NCI-H446 (cell line): ENCODE measurements at places on chromosomes 6 and 20.

DNA sequence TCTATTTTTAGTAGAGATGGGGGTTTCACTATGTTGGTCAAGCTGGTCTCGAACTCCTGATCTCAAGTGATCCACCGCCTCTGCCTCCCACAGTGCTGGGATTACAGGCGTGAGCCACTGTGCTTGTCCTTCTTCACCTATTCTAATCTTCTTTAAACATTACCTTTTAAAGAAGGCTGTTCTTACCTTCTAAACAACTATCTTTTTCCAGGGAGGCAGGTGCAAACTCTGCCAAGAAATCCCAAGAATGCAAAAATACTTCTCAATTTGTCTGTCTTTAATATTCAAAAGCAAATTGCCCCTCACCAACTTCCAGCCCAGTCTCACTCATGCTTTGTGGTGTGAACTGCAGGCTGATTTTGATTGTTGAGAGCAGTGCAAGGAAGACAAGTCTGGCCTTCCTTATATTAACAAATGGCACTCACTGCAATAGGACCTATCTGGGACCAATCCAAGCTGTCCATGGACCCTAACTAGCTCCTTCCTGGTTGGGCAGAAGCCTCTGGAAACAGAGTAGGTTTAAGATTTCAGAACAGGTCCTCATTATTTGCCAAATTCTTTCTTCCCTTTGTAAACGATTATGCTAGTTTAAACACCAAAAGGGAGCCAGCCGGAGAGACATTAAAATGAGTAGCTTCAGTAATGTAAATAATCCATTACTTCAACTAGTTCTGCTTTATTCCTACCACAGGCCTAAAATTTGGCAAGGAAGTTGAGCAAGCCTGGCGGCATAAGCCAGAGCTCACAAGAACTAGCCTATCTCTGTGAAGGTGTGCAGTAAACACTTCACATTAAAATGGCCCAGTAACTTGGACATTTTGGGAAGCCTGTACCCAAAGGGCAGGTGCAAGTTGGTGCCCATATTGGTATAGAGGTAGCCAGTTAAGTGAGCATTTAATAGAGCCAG lies 1.6 kb downstream of the SCAND1 start:
- DNase-seq = no peak

- no peak for DNase-seq
Measured at GRCh38 chr6:78243519-78243918, 590.7 kb downstream of the MEI4 start.

GRCh38 chr6:24949020-24949569 lies 13.3 kb upstream of the RIPOR2 start:
- no peak for DNase-seq

GRCh38 chr6:39852324-39852723 lies 60.1 kb downstream of the DAAM2 start:
- no peak for DNase-seq

DNA sequence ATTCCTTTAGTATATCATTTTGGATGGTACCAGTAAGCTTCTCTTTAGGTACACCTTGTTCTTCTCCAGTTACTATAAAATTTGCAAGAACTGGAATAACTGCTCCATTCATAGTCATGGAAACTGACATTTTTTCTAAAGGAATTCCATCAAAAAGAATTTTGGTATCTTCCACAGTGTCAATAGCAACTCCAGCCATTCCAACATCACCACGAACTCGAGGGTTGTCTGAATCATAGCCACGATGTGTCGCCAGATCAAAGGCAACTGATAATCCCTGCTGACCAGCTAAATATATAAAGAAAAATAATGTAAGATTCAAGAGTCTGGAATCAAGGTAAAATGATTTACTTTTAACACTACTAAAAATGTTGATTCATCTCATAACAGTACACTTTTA lies 5.3 kb downstream of the MMUT start:
- no peak for DNase-seq

- no peak for DNase-seq
Measured at GRCh38 chr20:1119128-1119505, 715 bp downstream of the PSMF1 start.
